ENCODE measurements at places on chromosomes 4 and X.

GRCh38 chrX:35374116-35374515 lies 424.0 kb upstream of the MAGEB16 start:
- DNase-seq: no peak

- peak; percentile 40 for DNase-seq
These were observed 53.3 kb upstream of the LAS1L start for GRCh38 chrX:65587616-65588526.

DNA sequence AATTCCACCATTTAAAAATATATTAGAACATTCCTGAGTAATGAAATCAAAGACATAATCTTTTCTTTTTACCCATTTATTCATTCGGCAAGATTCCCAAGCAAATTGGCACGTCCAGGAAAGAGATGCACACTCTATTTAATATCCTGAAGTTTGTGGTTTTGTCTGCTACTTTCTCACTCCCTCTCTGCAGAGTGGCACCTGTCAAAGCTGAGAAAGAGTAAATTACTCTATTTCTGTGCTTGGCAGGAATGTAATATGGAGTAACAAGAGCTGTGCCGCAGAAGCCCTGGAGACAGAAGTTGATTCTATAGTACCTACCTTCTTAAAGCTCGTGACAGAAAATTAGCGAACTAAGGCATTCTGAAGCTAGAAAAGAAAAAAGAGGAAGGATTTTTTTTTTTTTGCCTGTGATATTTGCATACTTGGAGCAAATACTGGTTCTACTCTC lies 5.5 kb downstream of the GSTCD start:
- no peak for DNase-seq

- no peak for DNase-seq
These were observed 50.8 kb downstream of the SMIM14 start for GRCh38 chr4:39587881-39588280.

GRCh38 chr4:152531479-152531878 lies 4.4 kb downstream of the FBXW7 start:
- DNase-seq: no peak

GRCh38 chrX:643911-644303 lies 13.3 kb downstream of the SHOX start:
- DNase-seq: no peak

DNA sequence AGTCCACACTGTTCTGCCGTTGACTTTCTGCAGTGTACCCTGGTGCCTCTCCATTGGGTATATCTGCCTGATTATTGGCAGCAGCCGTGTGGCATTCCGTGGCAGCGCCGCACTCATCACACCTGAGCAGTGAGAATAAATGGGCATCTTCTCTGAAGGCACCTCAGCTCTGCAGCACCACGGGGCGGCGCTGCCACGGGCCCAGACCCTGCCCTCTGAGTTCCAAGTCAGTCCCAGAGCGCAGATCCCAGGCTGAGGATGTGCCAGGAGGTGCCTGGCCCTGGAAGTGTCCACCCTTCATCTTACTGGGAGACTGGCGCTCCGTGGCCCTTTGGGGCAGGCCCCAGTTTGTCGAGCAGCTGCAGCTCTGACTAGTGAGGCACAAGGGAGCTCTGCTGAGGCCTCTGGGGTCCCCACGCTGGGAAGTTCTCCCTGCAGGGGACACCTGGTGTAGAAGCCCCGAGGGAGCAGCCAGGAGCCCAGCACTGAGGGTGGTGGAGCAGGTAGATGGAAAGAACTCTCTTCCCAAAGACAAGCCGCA lies 36.6 kb downstream of the TRMT44 start:
- DNase-seq: no peak

- DNase-seq: no peak
These were observed 197.2 kb downstream of the PDGFC start for GRCh38 chr4:156774422-156774821.

DNA sequence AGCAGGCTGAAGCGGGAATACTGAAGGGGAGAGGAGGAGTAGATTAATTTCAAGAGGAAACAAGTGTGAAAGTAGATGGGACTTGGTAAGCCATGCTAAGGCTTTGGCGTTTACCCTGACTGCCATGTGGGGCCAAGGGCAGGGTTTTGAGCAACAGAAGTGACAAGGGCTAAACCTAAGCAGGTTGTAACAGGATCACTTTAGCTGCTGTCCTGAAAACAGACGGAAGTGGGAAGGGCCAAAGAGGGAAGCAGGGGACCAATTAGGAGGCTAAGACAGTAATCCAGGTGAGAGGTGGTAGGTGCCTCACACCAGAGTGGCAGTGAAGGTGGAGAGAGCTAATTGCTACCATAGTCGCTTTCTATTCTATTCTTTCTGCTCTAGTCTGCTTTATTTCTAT lies 166.5 kb downstream of the PJA1 start:
- no peak for DNase-seq

DNA sequence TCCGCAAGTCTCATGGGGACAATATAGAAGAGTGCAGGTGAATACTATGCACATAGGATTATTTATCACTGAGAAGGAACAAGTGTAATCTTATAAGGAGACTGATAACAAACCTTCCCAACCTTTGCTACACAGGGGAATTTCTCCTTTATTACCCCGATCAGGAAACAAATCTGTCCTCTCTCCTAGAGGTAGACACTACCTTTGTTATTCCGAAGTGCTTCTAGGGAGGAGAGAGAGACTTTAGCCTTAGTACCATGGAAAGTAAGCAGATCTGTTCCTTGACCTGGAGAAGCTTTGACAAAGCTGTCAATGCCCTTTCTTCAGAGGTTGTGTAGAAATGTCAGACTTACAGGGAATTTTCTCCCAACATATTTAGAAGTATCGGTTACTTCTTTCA lies 475.5 kb downstream of the CCSER1 start:
- DNase-seq: no peak

- DNase-seq: no peak
These were observed 21.2 kb downstream of the PCGF3 start for GRCh38 chr4:726838-727237.

DNA sequence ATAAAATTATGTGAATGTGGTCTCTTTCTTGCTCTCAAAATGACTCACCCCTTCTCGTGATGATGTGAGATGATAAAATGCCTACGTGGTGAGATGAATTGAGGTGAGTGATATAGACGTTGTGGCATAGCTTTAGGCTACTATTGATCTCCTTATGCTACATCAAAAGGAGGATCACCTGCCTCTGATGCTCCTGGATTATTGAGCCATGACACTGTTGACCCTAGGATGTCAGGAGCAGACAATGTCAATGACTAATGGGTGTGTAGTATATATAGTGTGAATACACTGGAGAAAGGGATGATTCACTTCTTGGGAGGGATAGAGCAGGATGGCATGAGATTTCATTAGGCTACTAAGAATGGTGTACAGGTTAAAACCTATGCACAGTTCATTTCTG lies 210.7 kb upstream of the PRPS2 start:
- DNase-seq: no peak

DNA sequence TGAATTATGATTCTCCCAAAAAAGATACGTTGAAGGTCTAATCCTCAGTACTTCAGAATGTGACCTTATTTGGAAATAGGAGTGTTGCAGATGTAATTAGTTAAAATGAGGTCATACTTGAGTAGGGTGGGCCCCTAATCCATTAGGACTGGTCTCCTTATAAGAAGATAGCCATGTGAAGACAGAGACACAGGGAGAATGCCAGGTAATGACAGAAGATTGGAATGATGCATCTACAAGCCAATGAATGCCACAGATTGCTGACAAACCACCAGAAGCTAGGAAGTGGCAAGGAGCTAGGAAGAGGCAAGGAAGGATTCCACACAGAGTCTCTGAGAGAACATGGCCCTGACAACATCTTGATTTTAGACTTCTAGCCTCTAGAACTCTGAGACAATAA lies 7.4 kb upstream of the RPS6KA3 start:
- no peak for DNase-seq

- DNase-seq: no peak
These were observed 50.2 kb downstream of the SUPT20HL1 start for GRCh38 chrX:24410514-24411189.

DNA sequence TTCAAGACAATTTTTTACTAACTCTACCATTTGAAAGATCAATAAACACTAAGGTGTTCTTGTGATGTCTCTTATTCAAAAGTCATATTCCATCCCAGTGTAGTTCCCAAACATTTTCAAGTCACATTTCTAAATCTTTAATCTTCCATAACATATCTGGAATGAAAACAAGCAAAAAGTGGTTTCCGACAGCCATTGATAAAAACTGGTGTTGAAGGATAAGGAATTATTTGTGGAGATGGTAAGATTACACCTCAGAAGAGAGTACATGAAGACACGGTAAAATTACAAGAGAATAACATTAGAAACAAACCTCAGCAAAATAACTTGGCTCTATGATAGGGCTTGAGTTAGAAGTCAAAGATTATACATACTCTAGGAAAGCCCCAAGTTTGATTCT lies 4.3 kb downstream of the CHIC2 start:
- no peak for DNase-seq

DNA sequence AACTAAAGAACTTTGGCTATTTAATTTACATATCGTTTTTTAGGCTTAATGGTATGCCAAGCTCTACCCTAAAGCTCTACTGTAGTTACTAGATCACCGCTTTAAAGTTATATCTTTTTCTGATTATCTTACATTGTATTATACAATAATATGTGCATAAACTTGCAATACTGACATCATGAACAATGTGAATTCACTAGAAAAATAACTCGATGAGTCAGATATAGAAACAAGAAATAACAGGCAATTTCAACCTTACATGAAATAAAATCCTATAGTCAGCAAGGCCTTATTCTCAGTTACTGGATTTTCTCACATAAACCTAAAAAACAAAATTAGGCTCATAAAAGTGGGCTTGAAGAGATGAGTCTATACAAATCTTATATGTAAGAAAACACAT lies 32.5 kb downstream of the PDGFC start:
- DNase-seq: no peak

- no peak for DNase-seq
These were observed 257.1 kb downstream of the CAMK2D start for GRCh38 chr4:113504422-113504821.

- DNase-seq: no peak
These were observed 22.2 kb downstream of the LIN54 start for GRCh38 chr4:82988323-82988832.

GRCh38 chr4:137471895-137472294 lies 60.4 kb downstream of the PCDH18 start:
- no peak for DNase-seq

Measured in globus pallidus (tissue), 1 donor.